Muscle of arm (tissue), 14 donors: ENCODE measurements at places on chromosomes 3 and 15.

GRCh38 chr3:177618873-177619733 is 421.8 kb upstream of the TBL1XR1 start:
- no peak for DNase-seq

DNA sequence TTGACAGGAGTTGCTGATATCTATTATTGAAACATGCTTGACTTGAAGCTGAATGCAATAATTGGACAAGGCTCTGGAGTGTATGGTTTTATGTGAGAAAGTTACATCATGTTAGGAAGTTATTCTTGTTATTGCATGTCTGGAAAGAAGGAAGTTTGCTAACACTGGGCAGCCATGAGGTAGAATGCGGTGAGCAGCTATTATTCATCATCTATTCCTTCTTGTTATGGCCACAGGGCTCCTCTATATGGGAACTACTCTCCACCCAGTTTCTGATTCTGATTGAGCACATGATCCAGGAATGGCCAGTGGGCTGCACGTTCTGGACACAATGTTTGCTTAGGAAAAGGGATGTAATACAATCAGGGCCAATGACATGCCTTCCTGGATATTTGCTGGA is 37.8 kb upstream of the SCN5A start:
- no peak for DNase-seq

GRCh38 chr3:78757731-78758130 is 1010.1 kb downstream of the ROBO1 start:
- no peak for DNase-seq

GRCh38 chr3:193922034-193922774 is 213.7 kb upstream of the HES1 start:
- no peak for DNase-seq

DNA sequence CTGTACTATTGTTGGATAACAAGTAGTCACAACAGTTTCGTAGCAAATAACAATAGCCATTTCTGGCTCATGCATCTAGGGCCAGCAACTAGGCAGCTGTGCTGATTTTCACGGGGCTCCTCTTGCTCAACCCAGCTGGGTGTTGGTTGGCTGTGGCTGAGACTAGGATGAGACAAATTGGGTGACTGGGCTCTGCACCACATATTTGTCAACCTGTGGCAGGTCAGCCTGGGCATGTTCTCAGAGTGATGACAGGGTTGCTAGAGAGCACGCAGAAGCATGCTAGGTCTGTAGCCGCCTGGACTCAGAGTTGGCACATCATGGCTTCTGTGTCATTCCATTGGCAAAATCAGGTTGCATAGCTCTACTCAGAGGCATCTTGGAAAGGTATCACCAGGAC is 175.9 kb downstream of the OTOL1 start:
- no peak for DNase-seq

- no peak for DNase-seq
Observed at GRCh38 chr3:194245975-194246561, 105.1 kb downstream of the CPN2 start.
